ENCODE measurements at places on chromosomes 13 and 19.

DNA sequence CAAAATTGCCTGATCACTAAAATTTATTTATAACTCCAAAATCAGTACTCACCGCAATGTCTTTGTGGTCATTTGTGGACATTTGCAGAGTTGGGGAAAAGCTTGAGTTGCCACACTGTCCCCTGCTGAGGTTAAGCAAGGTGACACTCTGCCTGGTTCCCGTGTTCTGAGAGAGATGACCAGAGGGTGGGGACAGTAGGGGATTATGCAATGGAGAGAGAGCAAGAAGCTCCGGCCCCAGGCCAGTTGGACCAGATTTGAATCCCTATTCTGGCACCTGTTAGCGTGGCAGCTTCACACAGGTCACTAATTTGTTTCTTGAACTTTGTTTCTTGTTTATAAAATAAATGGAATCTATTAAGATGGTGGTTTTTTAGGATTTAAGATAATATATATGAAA is 17.8 kb downstream of the ERCC5 start:
- no peak for DNase-seq

- no peak for DNase-seq
These were observed 682 bp downstream of the ATP4A start for GRCh38 chr19:35562776-35563175.

GRCh38 chr13:33508060-33508459 is 222.5 kb upstream of the STARD13 start:
- no peak for DNase-seq

GRCh38 chr19:4379383-4380253 is 20.7 kb downstream of the SH3GL1 start:
- DNase-seq: no peak

DNA sequence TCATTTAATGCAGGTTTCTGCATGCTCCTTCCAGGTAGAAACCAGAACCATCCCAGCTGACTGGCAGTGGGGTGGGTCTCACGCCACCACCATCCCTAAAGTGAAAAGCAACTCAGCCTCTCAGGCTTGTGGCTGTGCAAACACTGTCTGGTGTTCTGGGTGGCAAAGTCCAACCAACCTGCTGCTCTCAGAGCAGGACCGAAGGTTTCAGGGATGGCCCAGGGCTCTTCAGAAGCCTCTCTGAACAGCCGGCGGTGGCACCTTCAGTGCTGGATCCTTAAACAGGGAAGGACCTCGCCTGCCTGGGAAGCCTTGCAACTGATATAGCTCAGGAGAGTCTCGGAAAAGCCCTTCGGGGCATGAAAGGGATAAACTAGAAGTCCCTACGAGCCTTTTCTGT is 100.8 kb downstream of the COL4A1 start:
- no peak for DNase-seq

GRCh38 chr19:327291-328024 is 17.1 kb downstream of the MIER2 start:
- no peak for DNase-seq

GRCh38 chr13:28179974-28180373 is 41.6 kb downstream of the PAN3 start:
- DNase-seq: no peak

GRCh38 chr19:16112778-16113177 is 1.1 kb downstream of the RAB8A start:
- no peak for DNase-seq

DNA sequence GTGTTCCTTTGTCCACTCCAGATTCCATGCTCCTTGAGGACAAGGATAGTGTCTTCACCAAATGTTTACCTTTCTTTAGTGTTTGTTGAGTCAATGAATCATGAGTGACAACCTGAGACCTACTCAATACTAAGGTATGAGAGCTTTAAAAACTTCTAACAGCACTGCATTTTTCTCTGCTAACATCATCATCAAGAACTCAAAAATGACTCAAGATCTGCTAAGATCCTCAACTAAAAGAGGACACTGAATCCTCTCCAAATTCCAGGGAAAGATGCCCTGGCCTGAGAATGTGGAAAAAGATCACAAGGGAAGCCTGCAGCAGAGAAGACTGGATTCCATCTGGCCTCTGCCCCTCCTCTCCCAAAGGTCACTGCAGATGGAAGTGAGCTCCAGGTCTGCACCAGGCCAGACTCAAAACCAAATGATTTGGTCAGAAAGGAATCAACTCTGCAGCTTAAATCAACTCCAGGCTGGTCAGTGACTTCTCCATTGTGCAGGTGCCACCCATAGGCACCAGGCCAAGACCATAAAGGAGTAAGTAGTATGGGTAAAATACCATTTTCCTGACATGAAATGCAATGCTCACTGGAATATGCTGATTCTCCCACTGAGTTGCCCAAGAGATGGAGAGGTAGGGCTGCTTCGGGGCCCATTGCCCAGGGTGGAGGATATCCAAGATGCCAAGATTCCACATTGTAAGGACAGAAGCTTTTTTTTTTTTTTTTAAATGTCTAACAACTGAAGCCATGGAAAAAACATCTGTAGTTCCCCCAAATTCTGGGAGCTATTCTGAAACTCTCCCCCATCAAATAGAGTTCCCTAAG is 89.5 kb upstream of the DOCK9 start:
- DNase-seq: no peak

- DNase-seq: no peak
These were observed 66.1 kb downstream of the ATP7B start for GRCh38 chr13:51945149-51945548.

DNA sequence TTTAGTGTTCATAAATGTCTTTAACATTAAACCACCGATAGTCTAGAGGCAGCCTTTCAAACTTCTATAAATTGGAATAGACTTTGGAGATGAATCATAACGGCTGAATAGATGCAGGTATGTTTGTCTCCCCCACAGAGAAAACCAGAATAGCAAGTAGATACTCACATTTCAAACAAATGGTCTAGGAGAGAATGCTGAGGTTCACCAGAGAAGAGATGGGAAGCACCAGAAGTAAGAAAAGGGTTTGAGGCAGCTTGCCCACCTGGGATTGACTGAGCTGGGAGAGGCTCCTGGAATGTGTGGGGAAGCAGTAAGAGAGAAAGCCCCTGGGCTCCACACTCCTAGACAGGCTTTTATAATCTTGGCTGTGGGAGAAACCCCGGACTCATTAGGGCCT is 6.4 kb downstream of the IGFL3 start:
- no peak for DNase-seq

DNA sequence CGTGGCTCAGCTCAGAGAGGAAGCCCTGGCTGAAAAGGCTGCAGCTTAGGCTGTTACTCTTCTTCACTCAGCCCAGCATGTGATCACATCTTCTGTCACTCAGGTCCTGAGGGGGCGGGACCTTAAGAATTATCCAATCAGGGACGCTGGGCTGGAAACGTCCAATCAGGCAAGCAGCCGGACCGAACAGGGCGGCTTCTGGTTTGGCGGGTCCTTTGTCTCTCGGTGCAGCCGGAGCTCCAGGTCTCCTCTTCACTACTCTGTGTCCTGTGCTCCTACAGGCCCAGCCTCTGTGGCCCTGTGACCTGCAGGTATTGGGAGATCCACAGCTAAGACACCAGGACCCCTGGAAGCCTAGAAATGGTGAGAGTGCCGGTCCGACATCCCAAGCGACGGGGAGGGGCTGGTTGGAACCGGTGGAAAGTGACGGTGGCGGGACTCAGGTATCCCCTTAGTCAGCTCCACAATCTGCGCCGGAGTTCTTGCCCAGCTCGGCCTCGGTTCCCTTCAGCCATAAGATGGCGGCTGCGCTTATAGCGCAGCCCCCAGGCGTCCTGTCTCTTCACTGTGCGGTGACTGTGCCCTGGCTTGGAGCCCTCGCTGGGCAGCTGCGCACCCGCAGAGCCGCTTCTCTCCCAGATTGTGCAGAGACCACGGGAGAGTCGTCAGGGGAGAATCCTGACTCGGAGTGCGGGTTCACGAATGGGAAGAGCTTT is at the start of gene ZNF93:
Gene ZNF93, plus strand, starts transcription at position 218 of the 716 bp plus-strand sequence. Its CDS starts 143 bp downstream, at position 361.
- DNase-seq: peak; percentile 58

GRCh38 chr19:18167975-18168645 is 5.5 kb upstream of the IFI30 start:
- DNase-seq: no peak

DNA sequence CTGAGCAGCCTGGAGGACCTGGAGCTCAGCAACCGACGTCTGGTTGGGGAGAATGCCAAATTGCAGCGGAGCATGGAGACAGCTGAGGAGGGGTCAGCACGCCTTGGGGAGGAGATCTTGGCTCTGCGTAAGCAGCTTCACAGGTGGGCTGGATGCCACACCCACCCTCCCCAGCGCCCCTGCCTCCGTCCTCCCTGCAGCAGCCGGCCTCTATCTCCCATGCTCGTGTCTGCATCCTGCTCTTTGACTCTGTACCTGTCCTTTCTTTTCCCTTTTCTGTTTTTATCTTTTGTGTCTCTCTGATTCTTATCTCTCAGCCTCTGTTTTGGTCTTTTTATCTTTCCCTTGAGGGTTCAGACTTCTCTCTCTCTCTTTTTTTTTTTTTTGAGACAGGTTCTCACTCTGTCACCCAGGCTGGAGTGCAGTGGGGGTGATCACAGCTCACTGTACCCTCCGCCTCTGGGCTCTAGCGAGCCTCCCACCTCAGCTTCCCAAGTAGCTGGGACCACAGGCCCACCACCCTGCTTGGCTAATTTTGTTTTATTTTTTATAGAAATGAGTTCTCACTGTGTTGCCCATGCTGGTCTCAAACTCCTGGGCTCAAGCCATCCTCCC is 10.1 kb downstream of the KASH5 start:
- no peak for DNase-seq

DNA sequence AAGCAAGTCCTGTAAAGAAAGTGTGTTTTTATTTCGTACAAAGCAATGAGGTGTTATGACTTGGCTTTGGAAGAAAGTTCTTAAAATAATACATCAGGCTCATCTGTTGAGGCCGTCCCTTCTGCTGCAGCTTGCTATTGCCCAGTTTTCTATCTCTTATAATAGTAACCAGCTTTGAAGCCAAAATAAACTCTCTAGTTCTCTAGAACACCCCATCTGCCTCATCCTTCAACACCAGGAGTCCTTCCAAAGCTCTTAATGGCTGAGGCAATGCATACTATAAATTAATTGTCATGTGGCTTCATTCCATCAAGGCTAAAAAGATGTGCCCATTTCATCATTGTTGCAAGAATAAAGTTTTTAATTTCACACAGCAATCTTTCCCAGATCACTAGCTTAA is 49.4 kb upstream of the IPO5 start:
- no peak for DNase-seq

DNA sequence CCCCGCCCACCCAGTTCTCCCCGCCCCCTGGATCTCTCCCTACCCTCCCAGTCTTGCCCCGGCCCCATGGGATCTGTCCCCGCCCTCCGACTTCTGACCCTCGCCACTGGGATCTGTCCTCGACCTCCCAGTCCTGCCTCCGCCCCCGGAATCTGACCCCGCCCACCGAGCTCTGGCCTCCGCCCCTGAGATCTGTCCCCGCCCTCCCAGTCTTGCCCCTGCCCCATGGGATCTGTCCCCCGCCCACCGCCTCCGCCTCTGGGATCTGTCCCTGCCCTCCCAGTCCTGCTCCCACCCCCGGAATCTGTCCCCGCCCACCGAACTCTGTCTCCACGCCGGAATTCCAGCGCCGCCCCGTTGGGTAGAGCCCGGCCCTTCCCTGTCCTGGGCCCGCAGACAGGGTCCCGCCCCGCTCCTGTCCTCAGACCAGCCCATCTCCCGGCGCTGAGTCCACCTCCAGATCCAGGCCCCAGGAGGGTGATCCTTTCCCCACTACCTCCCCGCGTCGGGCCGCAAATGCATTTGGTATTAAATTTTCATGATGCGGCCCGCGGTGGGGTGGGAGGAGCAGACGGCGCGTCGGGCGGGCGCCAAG is 1.5 kb upstream of the SLC17A7 start:
- DNase-seq: peak; percentile 19

DNA sequence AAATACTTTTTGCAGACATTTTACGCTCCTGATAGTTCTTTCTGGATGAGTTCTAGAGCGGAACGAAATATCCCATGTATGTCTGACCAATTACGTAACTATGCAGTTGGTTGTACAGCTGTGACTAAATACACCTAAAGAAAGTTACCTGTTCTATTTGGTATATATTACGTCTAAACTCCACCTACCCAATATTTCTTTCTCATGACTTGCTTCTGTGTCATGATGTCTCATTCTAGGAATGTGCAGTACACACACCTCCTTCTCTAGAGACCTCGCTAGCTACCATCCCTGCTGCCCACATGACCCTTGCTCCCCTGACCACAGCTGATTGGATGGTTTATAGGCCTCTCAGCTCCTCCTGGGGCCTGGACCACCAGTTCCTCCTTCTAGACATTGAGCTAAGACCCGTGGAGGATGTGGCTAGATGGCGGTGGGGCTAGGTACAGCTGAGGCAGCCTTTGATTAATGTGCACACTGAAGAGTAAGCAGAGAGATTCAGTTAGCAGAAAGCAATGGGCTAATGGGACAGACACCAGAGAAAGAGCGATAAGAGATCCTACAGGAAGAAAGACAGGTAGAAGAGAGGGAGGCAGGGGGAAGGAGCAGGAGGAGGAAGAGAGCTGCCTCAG is 422.1 kb downstream of the COG6 start:
- no peak for DNase-seq

- DNase-seq: peak; percentile 26
These were observed 26.3 kb upstream of the SIGLEC11 start for GRCh38 chr19:49987159-49987698.

GRCh38 chr13:48975101-48975855 is 434 bp upstream of the FNDC3A start:
- DNase-seq: peak; percentile 53

- no peak for DNase-seq
These were observed 125.0 kb downstream of the STK24 start for GRCh38 chr13:98451676-98452470.

- no peak for DNase-seq
These were observed 7.1 kb downstream of the LIPE start for GRCh38 chr19:42420055-42420544.

DNA sequence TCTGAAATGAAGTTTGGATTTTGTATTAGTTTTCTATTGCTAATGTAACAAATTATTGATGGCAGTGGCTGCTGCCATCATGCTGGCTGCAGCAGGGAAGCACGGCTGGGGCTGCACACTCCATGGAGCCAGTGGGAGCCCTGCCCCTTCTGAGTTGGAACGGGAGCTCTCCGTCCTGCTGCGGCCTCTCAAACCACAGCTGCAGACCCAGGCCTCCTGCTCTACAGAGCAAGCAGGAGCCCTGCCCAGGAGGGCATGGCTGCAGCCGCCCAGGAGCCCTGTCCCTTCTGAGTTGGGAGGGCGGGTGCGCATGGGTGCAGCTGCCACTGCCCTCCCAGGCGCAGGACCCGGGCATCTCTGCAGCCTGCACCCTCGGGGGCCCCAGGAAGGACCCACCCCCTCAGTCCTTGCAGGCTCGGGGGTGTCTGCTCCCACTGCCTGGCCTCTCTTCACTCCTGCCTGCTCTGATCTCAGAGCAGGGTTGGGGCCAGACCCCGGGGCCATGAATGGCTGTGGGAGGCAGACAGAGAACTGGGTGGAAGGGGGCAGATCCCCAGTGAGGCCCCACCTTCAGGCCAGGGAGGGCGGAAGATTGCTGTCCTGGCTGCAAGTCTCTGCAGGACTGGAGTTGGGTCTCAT is 21.0 kb upstream of the ESD start:
- DNase-seq: no peak

- no peak for DNase-seq
These were observed 1.0 kb upstream of the ETHE1 start for GRCh38 chr19:43527860-43528622.

- DNase-seq: peak; percentile 56
These were observed 34.9 kb upstream of the TPM4 start for GRCh38 chr19:16041299-16041990.

- DNase-seq: no peak
These were observed 83.4 kb downstream of the GPC6 start for GRCh38 chr13:93309886-93310523.

- no peak for DNase-seq
These were observed 11.8 kb downstream of the RASA3 start for GRCh38 chr13:114120591-114121011.

Measured in hypothalamus (tissue), 51 donors.